ENCODE measurements at places on chromosomes 2 and 18. TPM values are rescaled to one million over a fixed set of nuclear protein-coding genes. Genes with fewer than 3 reads are reported as not detected.

Gene SRBD1
- total RNA-seq = 18.1 TPM

Gene PIK3C3
- 72.9 TPM for total RNA-seq

Gene VIL1
- total RNA-seq = not detected

Gene RANBP2
- total RNA-seq = 59.6 TPM

Gene BUB1
- 143 TPM for total RNA-seq

Gene CHRNA1
- total RNA-seq = not detected

Gene PTPN18
- total RNA-seq = 28.3 TPM

Gene ASPRV1
- total RNA-seq = 1.5 TPM

Gene ZBTB7C
- not detected for total RNA-seq

Gene C2orf80
- total RNA-seq = not detected

DNA sequence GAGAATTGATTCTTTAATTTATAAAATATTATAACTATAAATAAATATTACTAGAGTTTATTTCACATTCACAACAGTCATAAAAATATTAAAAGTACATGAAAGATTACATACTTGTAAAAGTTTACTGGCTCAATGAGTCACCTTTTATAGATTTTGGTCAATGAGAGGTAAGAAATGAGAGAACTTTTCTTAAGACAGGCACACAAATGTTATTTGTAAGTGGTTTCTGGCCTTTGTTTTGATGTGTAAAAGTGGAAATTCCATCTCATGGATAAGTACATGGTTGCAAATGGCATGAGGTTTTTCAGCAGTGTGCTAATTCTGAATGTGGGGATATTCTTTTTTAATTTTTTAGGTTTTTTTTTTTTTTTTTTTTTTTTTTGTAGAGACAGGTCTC lies 63.8 kb downstream of the TTC27 start:
- DNase-seq = no peak

DNA sequence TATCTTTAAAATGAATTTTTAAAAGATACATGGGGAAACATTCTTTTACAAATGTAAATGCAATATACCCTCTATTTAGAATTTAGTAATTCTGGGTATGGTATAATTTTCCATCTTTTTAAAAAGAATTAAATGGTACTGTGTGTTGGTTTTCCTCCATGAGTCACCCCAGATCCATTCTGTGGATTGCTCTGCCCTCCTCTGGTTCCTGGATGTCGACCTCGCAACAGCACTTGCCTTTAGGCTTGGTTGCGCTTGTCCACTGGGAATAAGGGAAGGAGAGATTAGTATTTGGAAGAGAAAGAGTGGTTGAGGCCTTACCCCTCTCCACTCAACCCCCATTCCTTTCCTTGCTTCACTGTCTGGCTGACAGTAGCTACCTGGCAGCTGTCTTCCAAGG lies 90.4 kb downstream of the FTCDNL1 start:
- no peak for DNase-seq

- DNase-seq = no peak
Observed at GRCh38 chr18:60266558-60266957, 106.0 kb downstream of the MC4R start.

DNA sequence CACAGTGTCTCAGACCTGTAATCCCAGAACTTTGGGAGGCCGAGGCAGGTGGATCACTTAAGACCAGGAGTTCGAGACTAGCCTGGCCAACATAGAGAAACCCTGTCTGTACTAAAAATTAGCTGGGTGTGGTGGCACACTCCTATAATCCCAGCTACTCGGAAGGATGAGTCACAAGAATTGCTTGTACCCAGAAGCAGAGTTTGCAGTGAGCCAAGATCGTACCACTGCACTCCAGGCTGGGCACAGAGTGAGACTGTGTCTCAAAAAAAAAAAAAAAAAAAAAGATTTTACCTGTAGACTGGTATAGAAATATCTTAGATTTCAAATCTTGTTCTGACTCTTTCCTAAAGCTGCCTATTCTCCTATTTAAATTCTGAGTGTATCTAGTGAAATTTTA lies 7.2 kb upstream of the KLHL29 start:
- no peak for DNase-seq

DNA sequence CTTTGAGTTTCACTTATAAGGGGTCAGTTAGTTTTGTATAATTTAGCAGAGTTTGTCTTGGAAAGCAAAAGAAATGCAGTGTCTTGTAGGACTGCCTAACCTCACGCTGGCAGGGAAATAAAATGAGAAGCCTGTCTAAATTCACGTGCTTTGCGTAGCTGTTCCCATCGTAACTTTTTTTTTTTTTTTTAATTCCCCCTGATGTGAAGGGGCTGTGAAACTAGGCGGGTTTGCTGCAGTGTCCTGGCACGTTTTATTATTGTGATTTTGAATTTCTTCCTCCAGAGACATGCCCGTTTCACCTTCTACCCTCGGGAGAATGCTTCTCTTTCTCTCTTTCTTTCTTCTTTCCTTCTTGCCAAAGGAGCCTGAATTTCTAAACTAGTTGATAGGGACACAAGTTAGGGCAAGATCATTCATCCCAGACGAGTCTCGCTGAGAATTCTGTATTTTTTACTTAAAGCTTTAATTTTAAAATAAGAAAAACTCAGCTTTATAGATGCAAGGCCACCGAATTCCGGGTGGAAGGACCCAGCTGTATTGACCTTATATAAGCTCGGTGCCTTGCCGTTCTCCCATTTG lies 2.3 kb downstream of the MEIS1 start:
- DNase-seq = no peak

DNA sequence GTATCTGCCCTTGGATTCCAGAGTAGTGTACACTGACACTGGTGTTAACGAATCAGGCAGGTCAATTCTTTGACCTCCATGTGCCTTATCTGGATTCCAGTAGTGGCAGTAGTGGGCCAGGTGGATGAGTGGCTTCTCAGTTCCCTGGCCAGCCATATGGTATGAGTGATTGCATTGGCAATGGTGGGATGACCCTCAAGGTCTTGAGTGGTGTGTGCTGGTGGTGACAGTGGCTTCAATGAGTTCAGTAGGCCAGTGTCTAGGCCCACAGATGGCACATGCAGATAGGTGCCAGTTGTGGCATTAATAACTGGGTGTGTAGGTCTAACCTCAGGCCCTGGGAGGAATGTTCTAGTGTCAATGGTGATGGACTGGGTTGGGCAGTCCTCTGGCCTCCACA lies 674.1 kb upstream of the NXPH2 start:
- DNase-seq = no peak

DNA sequence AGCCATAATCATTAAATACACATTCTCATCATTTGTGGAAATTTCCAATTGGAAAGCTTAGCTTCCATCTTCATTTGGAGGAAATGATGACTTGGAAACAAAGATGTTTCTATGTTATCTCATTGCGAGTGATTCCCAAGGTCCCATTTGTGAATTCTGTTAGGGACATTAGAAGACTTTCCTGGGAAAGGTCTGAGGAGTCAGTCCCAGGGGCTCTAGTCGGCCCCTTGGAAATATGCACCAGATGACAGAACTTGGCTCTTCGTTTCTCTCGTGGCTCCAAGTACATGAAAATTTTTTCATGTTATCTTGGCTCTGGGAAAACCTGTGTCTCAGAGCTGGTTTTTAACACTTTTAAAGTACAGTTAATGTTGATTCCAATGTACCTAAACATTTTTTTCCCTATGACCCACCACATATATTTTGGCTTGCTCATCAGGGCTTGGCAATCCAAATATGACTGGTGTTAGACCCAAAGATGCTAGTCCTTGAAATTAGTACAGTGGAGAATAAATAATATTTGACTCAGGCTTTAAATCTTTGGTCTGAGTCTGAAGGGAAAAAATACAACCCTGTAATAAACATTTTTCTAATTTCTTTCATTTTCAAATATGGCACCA lies 15.4 kb upstream of the CAVIN2 start:
- DNase-seq = no peak

DNA sequence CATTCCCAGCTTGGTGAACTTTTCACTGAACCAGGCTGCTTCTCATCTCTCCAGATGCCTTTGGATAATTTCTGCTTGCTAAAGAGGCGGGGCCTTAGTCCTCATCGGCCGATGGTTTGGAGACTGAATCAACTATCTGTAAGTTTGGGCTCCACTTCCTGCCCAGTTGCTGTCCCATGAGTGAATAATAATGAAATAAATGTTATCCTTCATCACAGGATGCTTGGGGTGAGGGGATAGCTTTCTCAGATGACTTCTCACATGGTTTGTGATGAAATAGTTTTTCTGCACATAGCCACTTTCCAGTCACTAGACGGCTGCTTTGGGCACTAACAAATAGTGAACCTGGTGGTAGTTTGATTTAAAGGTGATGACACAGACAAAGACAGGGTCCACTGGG lies 376.6 kb upstream of the TRIB2 start:
- no peak for DNase-seq

DNA sequence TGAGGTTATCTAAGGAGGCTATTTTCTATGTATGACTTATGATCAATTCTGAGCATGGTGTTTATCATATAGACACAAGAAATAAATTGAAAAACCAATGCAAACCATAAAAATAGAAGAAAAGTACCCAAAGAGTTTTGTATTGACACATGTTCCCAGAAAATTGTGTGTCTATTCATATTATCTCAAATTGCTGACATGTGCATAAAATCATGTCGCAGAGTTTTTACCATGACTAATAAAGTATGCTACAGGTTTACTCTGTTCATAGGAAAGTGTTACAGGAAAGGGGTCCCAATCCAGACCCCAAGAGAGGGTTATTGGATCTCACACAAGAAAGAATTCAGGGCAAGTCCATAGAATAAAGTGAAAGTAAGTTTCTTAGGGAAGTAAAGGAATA lies 290.7 kb upstream of the NRXN1 start:
- DNase-seq = no peak

DNA sequence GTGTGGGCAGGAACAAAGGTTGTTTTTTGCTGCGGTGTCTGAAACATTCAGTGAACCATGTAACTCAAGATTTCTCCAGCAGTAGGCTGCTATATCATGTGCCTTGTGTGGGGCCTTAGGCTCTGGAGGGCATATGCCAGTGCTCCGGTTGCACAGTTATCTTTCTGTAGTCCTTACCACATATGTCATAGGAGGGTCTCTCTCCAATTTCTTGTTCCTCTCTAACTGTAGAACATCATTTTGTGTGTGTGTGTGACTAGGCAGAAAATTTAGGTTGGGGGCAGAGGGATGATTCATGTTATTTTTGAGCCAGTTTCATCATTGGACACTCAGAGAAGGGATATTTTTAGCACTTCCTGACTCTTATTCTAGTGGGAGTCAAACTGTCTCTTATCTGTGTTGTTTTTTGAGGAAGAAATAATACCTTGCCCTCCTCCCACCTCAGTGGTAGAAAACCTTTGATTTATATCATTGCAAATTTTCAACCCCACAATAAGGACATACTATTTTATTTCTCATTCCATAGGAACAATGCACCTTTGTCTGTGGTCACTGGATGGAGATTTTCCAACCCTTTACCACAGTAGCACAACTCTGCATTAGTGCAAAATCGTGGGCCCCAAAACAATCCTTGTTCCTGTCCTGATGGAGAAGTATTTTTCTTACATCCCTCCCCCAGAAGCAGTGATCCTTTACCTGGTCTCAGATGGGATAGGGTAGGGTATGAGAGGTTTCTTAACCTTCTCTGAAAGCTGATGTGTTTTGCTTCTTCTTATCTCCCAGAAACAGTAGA lies 113.9 kb downstream of the CCDC74A start:
- DNase-seq = no peak

GRCh38 chr2:215917953-215918620 lies 95.3 kb downstream of the MREG start:
- no peak for DNase-seq

DNA sequence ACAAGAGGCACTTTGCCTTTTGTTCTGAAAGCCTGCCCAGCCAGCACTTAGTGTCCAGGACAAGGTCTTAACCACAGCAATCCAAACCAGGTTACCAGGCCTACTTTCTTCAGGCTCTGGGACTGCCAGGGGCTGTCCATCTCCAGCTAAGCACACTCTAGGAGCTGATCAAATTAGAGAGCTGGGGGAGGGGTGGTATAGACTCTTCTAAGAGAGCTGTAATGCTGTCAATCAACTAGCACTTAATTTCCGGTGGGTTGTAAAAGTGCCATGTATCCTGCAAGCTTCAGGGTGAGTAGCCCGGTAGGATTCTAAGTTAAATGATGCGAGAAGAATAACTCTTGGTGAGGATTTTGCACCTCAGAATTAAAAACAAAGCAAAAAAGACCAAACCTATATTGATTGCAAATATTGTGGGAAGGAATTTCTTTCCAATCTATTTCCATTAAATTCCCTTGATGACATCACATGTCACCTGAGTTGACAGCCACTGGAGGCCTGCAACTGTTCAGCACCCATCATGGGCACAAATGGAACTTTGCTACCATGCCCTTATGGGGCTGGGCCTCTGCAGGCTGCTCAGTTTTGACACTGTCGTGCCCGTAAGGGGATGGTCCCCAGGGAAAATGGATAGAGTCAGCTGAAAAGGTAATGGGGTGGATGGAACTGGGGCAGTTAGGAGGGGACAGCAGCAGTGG lies 8.7 kb upstream of the COX7A2L start:
- no peak for DNase-seq

- peak; percentile 60 for DNase-seq
Observed at GRCh38 chr2:36356298-36356989, 866 bp downstream of the CRIM1 start.

DNA sequence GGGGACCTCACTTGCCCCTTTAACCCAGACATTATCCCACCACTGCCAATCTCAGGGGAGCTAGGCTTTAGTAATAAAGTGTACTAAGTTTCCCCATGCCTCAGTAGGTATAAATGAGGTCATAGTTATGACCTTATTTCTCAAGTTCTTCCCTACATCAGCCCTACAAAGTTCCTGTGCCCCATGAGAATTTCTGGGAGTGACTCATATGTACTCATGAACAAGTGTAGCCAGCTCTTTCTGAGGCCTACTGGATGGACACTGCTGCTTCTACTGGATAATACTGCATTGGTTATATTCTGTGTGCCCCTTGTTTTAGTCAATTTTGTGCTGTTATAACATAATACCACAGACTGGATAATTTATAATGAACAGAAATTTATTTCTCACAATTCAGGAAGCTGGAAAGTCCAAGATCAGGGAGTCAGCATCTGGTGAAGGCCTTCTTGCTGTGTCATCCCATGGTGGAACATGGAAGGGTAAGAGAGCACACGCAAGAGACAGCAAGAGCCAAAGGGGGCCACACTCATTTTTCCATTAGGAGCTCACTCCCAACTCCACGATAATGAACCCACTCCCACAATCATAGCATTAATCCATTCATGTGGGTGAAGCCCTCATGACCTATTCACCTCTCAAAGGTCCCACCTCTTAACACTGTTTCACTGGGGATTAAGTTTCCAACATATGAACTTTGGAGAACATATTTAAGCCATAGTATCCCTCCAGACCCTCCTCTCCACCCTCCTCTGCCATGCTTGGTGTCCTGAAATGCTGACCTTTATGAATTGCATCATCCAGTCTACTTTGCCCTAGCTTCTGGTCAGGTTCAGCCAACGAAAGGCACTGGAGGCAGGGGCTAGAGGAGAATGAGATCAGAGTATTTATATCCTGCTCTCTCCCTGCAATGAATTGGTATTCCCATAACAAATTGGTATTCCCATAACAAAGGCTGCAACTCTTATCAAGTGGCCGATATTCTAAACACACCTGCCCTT lies 25.4 kb upstream of the ST3GAL5 start:
- no peak for DNase-seq

- no peak for DNase-seq
Observed at GRCh38 chr2:168708080-168708479, 94.4 kb upstream of the NOSTRIN start.

GRCh38 chr18:77223653-77224052 lies 26.0 kb upstream of the GALR1 start:
- DNase-seq = no peak

Measured in activated naive CD4-positive, alpha-beta T cell treated with anti-CD3 and anti-CD28 coated beads, Interleukin-2, amount 50 U/mL, for 72 hours (primary cell).